ENCODE measurements at places on chromosomes 7 and 10.
A peak's percentile ranks its signal among the peaks of the same experiment; 100 is the strongest.

GRCh38 chr7:90900628-90901356 is 304.7 kb downstream of the CDK14 start:
- DNase-seq = no peak

- no peak for DNase-seq
Observed at GRCh38 chr7:98934267-98934666, 55.9 kb downstream of the TRRAP start.

DNA sequence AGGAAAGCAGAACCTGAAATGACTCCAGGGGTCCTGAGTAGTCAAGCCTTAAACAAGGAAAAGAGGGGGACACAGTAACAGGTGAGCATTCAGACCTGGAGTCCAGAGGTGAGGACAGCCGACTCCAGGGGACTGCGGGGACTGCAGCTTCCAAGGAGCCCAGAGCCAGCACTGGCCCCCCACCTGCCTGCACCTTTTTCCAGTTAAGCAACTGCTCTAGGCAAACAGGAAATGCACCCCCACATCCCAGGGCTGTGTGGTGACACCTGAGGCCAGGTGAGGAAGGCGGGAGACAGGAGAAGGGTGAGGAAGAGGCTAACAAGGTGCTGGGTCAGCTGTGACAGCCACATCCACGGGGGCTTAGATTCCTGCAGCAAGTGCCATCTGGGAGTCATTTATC is 20.1 kb upstream of the EN2 start:
- no peak for DNase-seq

DNA sequence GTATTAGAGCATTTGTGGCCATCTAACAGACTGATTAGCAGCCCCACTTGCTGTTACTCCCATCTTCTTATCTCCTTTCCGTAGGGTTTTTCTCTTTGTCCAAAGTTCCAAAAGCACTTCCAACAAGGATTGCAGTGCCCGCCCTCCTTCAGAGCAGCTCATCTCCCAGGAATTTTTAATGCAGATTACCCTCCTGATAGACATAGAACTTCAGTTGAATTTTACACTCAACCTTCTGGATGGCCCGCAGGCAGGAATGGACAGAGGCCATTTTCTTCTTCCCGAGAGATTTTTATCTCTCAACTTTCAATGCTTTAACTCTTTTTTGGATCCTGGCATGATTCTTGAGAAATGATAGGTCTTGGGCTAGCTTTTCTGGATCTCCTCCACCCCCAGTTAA is 23.3 kb downstream of the PRKG1 start:
- DNase-seq = no peak

- no peak for DNase-seq
Observed at GRCh38 chr7:74051629-74052410, 23.8 kb downstream of the ELN start.

- DNase-seq = no peak
Observed at GRCh38 chr7:30162622-30163124, 27.9 kb downstream of the MTURN start.

DNA sequence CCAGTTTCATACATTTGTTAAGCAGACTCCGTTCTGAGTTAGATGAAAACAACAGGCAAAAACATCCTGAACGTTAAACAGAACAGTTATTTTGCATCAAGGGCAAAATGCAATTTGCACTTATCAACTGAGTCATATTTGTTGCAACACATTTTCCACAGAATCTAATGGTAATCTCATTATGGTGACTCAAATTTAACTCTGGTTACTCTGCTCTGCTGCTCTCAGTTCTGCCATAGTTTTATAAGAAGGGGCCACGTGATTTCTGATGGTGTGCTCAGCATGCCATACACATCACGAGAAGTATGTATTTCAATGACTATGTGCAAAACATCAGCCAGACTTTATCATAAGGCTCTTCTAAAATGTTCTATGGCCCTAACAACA is 148.8 kb downstream of the CHCHD3 start:
- DNase-seq = no peak

DNA sequence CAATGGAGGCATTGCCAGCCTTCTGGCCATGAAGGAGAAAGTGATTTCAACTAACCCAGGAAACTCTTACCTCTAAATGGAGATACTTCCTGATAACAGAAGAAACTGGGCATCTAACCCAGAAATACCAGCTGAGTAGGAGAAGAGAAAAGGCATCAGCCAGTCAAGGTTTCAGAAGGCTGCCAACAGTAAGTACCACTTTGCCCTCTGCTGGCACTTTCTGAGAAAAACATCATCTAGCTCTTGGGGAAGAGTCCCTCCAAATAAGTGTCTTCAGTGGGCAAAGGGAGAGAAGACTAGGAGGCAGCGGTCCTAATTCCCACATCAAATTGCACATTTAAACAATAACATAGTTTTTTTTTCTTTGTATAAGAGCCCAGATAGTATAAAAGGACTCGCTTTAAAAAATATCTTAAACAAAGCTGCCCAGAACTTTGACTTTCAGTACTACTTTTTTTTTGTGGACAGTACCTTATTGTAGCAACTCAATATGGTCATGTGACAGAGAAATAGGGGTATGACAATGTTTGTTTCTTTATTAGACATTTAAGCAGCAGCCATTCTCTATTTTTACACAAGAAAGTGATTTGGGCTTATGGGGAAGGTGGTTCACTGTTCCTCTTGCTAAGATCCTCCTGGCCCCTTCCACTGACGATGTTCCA is 157.3 kb downstream of the CTTNBP2 start:
- DNase-seq = no peak

- DNase-seq = no peak
Observed at GRCh38 chr7:111486472-111487142, 75.7 kb downstream of the IMMP2L start.

DNA sequence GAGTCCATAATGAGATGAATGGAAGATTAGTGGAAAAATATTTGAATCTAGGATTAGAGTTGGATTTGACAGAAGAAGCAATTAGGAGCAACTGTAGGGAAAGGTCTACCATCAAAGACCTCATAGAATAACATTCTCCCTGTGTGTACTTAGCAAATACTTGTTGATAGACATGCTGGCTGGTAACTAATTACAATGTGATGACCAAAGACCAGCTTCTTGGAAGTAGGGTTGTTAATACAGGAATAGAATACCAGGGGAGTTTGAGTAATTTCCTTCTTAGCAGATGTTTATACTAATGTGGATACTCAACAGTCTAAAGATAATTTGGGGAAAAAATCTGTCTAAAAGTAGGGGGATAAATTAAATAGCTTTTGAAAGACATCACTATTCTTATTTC is 357.5 kb upstream of the BMPER start:
- no peak for DNase-seq

DNA sequence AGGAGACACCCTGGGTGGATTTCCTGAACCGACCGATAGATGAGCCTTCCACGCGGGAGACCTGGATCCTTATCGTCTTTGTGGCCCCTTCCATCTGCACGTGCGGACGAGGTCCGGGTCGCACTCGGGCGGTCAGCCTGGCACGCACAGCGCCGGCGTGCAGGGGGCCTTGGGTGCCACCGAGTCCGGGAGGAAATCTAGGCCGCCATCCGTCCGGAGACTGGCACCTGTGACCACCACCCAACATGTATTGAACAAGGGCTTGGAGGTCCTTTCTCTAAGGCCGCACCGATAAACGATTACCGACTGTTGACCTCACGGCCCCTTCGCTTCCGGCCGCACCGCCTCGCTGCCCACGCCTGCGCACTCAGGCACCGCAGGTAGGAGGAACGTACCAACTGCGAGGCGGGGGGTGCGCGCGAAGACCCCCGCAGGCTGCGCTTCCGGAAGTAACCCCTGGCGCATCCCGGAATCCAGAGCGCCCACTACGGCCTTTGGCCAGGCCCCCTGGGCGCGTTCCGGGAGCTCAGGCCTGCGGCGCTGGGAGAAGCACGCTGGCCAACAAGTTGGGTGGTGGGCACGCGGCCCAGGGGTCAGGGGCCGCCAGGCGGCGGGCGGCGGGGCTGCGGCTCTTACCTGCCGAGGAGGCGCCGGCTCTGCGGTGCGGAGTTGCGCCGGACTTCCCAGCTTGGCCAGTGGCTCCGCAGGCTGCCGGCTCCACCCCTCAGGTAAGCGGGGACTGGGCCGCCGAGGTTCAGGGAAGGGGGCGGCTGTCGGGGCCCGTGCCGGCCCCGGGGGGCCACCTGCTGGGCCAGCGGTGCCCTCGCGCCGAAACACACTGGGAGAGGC is at the start of the genes ACTR3C and LRRC61:
ACTR3C (minus strand) TSS at position 713 of the 849 bp plus-strand sequence. CDS start 28,249 bp downstream, outside the sequence.
LRRC61 (plus strand) TSS at position 523 of the 849 bp plus-strand sequence. CDS start 13,507 bp downstream, outside the sequence.
- peak; percentile 67 for DNase-seq

- DNase-seq = peak; percentile 10
Observed at GRCh38 chr10:70903262-70903921, 15.0 kb upstream of the PCBD1 start.

GRCh38 chr7:68623030-68623429 is 975.2 kb upstream of the AUTS2 start:
- no peak for DNase-seq

- DNase-seq = no peak
Observed at GRCh38 chr10:71797533-71798307, 24.4 kb upstream of the VSIR start.

- DNase-seq = no peak
Observed at GRCh38 chr7:150367677-150368095, 936 bp upstream of the REPIN1 start.

- no peak for DNase-seq
Observed at GRCh38 chr10:80141696-80142460, 9.3 kb downstream of the PLAC9 start.

DNA sequence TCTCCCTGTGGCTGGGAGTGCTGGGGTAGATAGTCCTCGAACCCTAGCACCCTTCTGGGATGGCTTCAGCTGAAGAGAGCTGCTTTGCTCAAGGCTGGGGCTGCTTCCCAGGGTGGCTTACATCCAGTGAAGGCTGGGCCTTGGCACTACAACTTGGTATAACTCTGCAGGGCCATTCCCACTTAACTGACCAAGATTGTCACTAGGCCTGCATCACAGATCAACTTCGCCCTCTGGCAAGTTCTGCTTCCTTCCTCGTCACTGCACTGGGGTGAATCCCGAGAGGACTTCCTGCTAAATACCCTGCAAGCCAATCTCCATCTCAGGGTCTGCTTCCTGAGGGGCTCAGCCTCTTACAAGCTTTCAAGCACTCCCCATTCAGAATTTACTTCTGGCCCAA is 195.2 kb downstream of the DOCK4 start:
- DNase-seq = no peak

All from stimulated activated CD8-positive, alpha-beta memory T cell treated with anti-CD3 and anti-CD28 coated beads, Interleukin-2, amount 100 ng/mL, for 48 hours (primary cell).